C1 segment of cervical spinal cord (tissue), 14 donors: ENCODE measurements at places on chromosomes 7 and 10.

GRCh38 chr10:103513380-103514060 lies 20.0 kb downstream of the NEURL1 start:
- no peak for DNase-seq

GRCh38 chr7:11758627-11759111 lies 73.3 kb downstream of the THSD7A start:
- no peak for DNase-seq

DNA sequence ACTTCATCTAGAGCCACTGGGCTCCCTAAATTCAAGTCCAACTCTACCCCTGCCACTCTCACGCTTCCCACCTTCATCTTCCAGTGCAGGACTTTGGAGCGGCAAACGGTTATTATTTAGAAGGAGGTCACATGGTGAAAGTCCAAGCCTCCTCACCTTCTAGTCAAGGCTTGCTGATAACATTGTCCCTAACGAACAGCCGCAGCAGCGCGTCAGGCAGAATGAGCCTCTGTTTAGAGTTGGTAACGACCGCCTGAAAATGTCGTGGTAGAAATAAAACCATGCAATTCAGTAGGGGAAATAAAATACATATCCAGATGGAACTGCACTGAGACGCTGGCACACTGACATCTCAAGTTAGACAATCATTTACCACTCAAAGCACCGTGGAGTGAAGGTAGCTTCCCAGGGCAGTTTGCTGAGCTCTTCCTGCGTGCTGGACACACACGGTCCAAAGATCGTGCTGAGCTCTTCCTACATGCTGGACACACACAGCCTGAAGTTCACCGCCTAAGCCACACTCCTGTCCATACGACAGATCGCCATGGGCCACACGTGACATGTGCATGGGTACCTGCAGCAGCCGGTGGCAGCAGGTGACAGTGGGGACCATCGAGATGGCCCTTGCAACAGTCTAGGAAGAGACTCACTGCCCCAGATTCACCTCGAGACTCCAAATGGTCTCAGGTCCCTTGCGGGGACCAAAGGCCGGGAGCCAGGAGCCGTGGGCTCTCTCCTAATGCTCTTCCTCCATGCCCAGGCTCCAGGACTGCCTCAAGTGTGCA lies 323.5 kb downstream of the PTPRN2 start:
- no peak for DNase-seq

GRCh38 chr10:112347709-112348671 lies 25.9 kb upstream of the ACSL5 start:
- no peak for DNase-seq

GRCh38 chr10:122721111-122721510 lies 21.5 kb upstream of the C10orf120 start:
- no peak for DNase-seq
